ENCODE measurements at places on chromosomes 7 and 10. TPM values are rescaled to one million over a fixed set of nuclear protein-coding genes. Genes with fewer than 3 reads are reported as not detected.

The DGKI gene
- total RNA-seq: 45.4 TPM

- no peaks in the 10 kb centered on the region for H3K36me3 ChIP-seq
- peak; percentile 3 for DNase-seq
- H3K4me1 ChIP-seq: no peaks in the 10 kb centered on the region
- H3K27ac ChIP-seq: no peak overlapping the region
- no peak overlapping the region for H3K4me3 ChIP-seq
- H3K27me3 ChIP-seq: no peaks in the 10 kb centered on the region
Observed at GRCh38 chr7:21086688-21087087, 300.0 kb upstream of the SP8 start.

- no peaks in the 10 kb centered on the region for H3K36me3 ChIP-seq
- H3K4me3 ChIP-seq: no peak overlapping the region
Observed at GRCh38 chr10:71747551-71748523, 25.5 kb downstream of the VSIR start.

DNA sequence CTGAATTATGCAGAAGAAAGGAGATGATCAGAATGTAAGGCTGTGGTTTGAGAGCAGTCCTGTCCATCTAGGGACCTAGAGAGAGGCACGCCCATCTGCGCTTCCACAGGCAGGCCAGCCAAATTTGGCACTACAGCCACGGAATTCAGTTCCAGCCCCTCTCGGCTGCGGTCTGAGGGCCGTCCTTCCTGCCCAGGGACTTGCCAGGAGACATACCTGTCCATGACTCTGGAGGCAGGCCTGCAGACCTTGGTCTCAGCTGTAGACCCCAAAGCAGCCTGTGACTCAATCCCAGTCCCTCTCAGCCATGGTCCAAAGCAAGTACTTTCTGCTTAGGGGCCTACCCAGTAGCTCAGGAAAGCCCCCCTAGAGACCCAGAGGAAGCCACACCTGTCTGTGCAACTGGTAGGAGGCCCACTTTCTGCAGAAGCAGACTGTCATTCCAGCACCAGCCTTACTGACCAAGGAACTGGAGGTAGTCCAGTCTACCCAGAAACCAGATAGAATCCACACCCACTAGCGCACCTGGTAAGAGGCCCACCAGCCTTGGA is 720.9 kb downstream of the PARD3 start:
- H3K4me1 ChIP-seq: peaks cover 3% of the 10 kb centered on the region
- H3K4me3 ChIP-seq: no peak overlapping the region
- H3K36me3 ChIP-seq: no peaks in the 10 kb centered on the region
- H3K27me3 ChIP-seq: no peaks in the 10 kb centered on the region
- no peak overlapping the region for H3K27ac ChIP-seq

The JAKMIP3 gene
- total RNA-seq: 1.7 TPM

DNA sequence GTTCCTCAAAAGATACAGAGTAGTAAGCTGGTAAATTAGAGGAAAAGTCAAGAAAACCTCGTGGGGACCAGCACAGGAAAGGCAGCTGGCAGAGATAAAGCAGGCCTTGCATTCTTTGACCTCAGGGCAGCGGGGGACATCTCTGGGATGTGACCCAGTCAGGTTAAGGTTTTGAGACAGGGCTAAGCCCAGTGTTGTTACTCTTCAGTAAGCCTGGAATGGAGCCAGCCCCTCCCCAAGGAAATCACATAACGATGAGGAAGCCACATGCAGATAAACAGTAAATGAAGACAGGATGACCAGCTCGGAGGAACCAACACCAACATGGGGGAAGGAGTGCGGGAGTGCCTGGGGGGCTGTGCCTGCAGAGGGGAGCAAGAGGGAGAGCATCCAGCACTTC is 99.6 kb downstream of the JAZF1 start:
- no peaks in the 10 kb centered on the region for H3K27me3 ChIP-seq
- no peak overlapping the region for H3K4me3 ChIP-seq
- no peak overlapping the region for H3K27ac ChIP-seq
- H3K36me3 ChIP-seq: no peaks in the 10 kb centered on the region

GRCh38 chr7:123637203-123637602 is 18.5 kb upstream of the LMOD2 start:
- H3K27ac ChIP-seq: no peak overlapping the region
- no peak overlapping the region for H3K4me3 ChIP-seq
- no peak for DNase-seq
- no peaks in the 10 kb centered on the region for H3K27me3 ChIP-seq
- no peaks in the 10 kb centered on the region for H3K4me1 ChIP-seq

The IFIT1B gene
- total RNA-seq: not detected

DNA sequence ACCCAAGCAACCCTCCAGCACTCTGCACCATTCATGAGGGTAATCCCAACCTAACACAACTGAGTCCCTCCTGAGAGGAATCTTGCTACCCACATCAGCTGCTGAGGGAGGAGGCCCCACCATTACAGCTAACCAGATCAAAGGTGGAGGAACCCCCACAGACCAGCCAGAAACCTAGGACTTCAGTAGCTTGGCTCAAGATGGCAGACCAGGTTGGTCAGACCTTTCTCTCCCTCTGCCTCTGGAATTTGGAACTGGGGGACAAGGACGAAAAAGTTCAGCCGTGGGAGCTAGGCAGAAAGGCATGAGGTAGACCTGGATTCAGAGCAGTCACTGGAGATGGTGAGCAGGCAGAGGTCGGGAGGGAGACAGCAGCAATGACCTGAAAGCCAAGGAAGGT is 101.3 kb upstream of the CACUL1 start:
- no peak overlapping the region for H3K27ac ChIP-seq
- H3K27me3 ChIP-seq: no peaks in the 10 kb centered on the region
- H3K36me3 ChIP-seq: no peaks in the 10 kb centered on the region

The HOXA6 gene
- 1.6 TPM for total RNA-seq

The CCAR1 gene
- total RNA-seq: 95.3 TPM

- H3K4me1 ChIP-seq: no peaks in the 10 kb centered on the region
- H3K36me3 ChIP-seq: no peaks in the 10 kb centered on the region
- H3K4me3 ChIP-seq: no peak overlapping the region
- DNase-seq: no peak
- no peak overlapping the region for H3K27ac ChIP-seq
Observed at GRCh38 chr10:113776553-113776952, 25.1 kb downstream of the PLEKHS1 start.

DNA sequence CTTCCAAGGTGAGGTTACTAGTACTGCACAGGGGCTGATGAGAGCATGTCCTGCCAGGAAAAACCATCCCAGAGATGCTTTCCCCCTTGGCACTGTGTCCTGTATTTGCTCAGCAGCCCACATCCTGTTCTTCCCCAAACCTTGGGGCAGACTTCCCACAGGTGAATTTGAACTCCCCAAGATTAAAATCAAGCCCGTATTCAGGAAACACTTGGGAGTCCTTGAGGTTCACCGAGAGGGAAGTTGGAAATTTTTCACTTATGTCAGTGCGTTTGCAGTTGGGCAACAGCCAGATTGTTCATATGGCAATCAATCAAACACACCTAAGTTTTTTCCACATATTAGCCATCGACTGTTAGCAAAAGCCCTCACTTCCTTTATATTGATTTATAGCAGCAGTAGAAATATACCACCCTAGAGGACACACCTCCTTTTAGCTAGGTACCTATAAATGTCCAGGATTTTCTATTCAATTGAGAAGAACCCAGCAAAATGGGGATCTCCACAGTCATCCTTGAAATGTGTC is at the start of gene DMBT1:
DMBT1 (plus strand) TSS at position 476 of the 526 bp plus-strand sequence; CDS start at position 493, 17 bp downstream.
- no peak for DNase-seq
- H3K27me3 ChIP-seq: no peaks in the 10 kb centered on the region
- H3K36me3 ChIP-seq: no peaks in the 10 kb centered on the region
- H3K27ac ChIP-seq: no peak within 1 kb of the TSS

- H3K36me3 ChIP-seq: no peaks in the 10 kb centered on the region
- no peak overlapping the region for H3K4me3 ChIP-seq
- H3K4me1 ChIP-seq: peaks cover 18% of the 10 kb centered on the region
- no peak for DNase-seq
Observed at GRCh38 chr7:7103343-7104313, 78.7 kb upstream of the C1GALT1 start.

The ADRA2A gene
- 5.4 TPM for total RNA-seq

DNA sequence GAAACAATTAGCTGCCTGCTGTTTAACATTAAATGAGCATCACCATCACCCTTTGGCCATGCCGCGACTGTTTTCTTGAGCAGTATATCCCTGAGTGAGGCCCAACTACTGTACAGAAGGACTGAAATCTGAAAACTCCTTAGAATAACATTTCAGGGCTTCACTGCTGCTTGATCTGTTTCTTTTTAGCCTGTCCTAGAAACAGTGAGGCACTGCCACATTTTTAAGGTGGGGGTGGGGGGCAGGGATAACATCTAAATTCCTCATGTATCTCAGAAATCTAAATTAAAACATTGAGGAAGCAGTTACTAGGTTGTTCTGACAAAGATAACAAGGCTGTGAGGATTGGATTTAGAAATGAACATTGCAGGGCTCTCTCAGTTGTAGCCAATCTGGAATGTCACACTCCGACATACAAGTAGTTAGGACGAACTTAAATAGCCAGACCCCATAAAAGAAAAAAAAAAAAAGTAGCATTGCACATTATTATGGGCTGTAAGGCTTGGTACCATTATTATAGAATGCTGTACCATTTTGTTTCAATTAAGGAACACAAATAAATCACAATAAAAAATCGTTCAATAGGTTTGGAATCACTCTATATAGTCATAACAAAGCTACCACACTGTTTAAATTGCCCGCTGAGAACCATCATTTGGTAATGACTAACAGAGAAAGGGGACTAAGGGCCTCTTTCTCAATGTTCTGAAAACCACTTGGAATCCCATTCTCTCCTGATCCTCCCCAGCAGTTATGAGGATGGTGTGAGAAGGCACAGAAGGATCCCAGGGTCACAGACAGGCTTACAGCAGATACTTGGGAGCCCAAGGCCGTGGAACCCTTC is 256.1 kb downstream of the INHBA start:
- no peaks in the 10 kb centered on the region for H3K27me3 ChIP-seq
- no peaks in the 10 kb centered on the region for H3K36me3 ChIP-seq
- no peak overlapping the region for H3K4me3 ChIP-seq
- no peaks in the 10 kb centered on the region for H3K4me1 ChIP-seq
- no peak for DNase-seq

The MYPN gene
- not detected for total RNA-seq

DNA sequence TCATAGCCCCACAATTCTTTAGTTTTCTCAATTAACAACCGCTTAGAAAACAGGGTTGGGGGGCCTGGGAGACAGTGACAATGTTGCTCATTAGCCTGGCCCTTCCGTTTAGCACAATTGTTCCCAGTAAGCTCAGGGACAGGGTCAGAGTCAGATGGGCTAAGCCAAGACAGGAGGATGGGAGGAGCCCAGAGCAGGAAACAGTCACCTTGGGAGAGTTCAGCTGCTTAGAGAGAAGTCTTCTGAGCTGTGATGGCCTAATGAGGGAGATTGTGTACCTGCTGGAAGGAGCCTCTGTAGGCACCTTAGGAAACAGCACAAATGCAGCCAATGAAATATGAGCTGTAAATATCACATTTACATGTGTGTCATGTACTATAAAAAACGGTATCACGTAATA is 35.9 kb downstream of the SVOPL start:
- DNase-seq: no peak
- no peak overlapping the region for H3K27ac ChIP-seq
- no peak overlapping the region for H3K4me3 ChIP-seq
- no peaks in the 10 kb centered on the region for H3K36me3 ChIP-seq
- H3K27me3 ChIP-seq: no peaks in the 10 kb centered on the region
- H3K4me1 ChIP-seq: peaks cover 6% of the 10 kb centered on the region

The ADAM22 gene
- total RNA-seq: 13.0 TPM

The CCDC172 gene
- not detected for total RNA-seq

DNA sequence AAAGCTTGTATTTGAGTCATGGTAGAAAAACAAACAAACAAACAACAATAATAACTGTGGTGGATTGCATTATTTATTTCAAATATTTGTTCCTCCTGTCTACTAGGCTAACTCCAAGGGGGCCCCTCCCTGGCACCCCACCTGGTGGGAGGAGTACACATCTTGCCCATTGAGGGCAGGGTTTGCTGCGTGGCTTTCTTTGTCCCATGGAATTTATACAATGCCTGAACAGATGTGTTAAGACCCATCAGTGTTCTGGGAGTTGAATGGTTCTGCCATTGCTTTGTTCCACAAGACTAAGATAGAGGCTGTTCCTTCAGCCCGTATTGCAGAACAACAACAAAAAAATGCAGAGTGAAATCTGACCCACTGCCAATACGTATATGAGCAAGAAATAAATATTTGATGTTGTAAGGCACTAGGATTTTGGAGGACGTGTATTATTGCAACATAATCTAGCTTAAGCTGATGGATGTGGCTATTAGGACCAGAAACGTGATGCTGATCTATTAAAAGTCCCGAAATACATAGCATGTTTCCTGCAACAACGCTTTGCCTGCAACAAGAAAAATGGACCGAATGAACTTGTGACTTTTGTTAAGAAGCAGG is 119.1 kb upstream of the JCAD start:
- H3K27ac ChIP-seq: no peak overlapping the region
- no peaks in the 10 kb centered on the region for H3K27me3 ChIP-seq
- H3K36me3 ChIP-seq: no peaks in the 10 kb centered on the region
- peaks cover 5% of the 10 kb centered on the region for H3K4me1 ChIP-seq

The KIAA1549 gene
- 3.9 TPM for total RNA-seq

GRCh38 chr10:6299234-6299633 is 96.5 kb downstream of the PFKFB3 start:
- H3K27me3 ChIP-seq: no peaks in the 10 kb centered on the region
- no peak overlapping the region for H3K27ac ChIP-seq
- DNase-seq: no peak

The ANXA8 gene
- total RNA-seq: 0.40 TPM

GRCh38 chr10:9635691-9636090 is 1382.0 kb upstream of the CELF2 start:
- no peak for DNase-seq
- H3K27ac ChIP-seq: no peak overlapping the region
- H3K36me3 ChIP-seq: no peaks in the 10 kb centered on the region
- no peaks in the 10 kb centered on the region for H3K27me3 ChIP-seq

- no peaks in the 10 kb centered on the region for H3K27me3 ChIP-seq
- H3K4me1 ChIP-seq: no peaks in the 10 kb centered on the region
- no peak overlapping the region for H3K4me3 ChIP-seq
- no peak for DNase-seq
Observed at GRCh38 chr10:103708627-103709288, 146.6 kb downstream of the SH3PXD2A start.

DNA sequence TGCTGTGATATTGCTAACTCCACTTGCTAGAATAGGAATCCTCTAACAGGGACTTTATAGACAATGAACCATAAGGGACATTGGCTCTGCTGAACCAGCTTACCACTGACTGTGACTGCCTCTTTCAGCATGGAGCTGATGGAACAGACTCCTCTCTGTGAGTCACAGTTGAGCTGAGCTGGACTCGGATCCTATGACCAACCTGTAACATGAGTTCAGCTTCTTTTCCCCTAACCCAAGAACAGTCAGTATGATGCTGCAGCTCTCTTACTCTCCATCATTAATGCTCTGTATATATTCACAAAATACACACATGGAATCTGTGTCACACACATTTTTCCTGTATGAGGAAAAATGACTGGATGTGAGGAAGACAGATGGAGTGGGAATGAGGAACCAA is 177.9 kb upstream of the BET1 start:
- no peaks in the 10 kb centered on the region for H3K4me1 ChIP-seq
- no peaks in the 10 kb centered on the region for H3K27me3 ChIP-seq
- H3K4me3 ChIP-seq: no peak overlapping the region
- DNase-seq: no peak
- H3K27ac ChIP-seq: no peak overlapping the region
